Esophagus muscularis mucosa (tissue), 4 donors: ENCODE measurements at places on chromosomes 2 and 18. TPM values are rescaled to one million over a fixed set of nuclear protein-coding genes. Genes with fewer than 3 reads are reported as not detected.

TTL gene
- 26.4 TPM for total RNA-seq

DNA sequence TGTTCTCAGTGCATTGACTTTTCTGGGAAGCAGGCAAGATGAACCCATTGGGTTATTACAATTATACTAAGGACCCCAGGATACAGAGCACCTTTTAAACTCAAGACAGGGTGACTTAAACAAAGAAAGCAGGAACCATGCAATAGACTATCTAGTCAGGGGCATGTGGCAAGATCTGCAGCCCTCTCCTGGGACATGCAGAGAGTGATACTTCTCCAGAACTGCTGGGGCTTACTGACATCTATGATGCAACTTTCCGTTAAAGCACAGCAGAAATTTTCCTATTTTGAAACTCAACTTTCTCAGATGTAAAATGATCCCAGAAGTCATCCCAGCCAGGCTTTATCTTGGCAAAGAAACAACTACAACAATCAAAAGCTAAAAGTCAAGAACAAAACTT is 162.2 kb upstream of the HNMT start:
- no peak for DNase-seq
- H3K36me3 ChIP-seq: no peaks in the 10 kb centered on the region
- no peak overlapping the region for H3K27ac ChIP-seq
- H3K27me3 ChIP-seq: no peaks in the 10 kb centered on the region
- H3K4me3 ChIP-seq: no peak overlapping the region

GRCh38 chr18:37563931-37564392 is 1.6 kb downstream of the CELF4 start:
- H3K27ac ChIP-seq: no peak overlapping the region
- H3K4me3 ChIP-seq: no peak overlapping the region
- H3K4me1 ChIP-seq: peaks cover 23% of the 10 kb centered on the region
- DNase-seq: no peak
- peaks cover 85% of the 10 kb centered on the region for H3K27me3 ChIP-seq
- H3K36me3 ChIP-seq: no peaks in the 10 kb centered on the region

DNA sequence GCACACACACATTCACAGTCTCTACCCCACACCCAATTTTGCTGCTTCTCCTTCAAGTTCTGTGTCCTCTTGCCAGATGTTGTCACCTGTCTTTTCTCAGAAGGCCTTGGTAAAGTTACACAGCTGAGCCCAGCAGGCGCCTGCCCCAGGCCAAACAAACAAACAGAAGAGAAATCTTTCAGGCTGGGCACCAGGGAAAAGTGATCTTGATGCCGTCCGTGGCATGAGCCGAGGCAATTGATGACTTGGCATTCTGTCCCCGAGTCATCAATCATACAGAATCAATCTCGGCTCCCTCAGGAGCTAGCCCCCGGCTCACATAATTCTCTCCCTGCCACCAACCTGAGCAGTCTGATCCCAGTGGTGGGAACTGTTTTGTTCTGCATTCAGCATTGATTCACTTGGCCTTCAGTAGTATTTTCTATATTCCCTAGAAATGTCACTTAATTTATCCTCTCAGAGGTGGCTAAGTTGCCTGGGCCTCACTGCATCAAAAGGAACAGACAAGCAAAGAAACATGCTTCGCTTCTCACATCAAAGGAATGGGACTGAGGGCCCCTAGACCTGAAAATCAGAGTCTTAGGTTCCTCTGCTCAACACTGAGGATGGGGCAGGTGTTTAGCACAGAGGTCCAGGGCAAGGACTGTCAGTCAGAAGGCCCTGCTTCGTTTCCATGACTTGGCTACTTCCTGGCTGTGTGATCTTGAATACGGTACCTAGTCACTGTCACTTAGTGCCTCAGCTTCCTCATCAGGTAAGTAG is 278.8 kb upstream of the CELF4 start:
- H3K27me3 ChIP-seq: no peaks in the 10 kb centered on the region
- H3K4me3 ChIP-seq: no peak overlapping the region
- peak; percentile 91 for DNase-seq
- no peak overlapping the region for H3K27ac ChIP-seq
- H3K4me1 ChIP-seq: no peaks in the 10 kb centered on the region

GRCh38 chr18:69649684-69650083 is 249.0 kb downstream of the DOK6 start:
- H3K4me1 ChIP-seq: no peaks in the 10 kb centered on the region
- H3K4me3 ChIP-seq: no peak overlapping the region
- no peak overlapping the region for H3K27ac ChIP-seq
- no peaks in the 10 kb centered on the region for H3K36me3 ChIP-seq
- H3K27me3 ChIP-seq: no peaks in the 10 kb centered on the region

DSEL gene
- total RNA-seq: 8.6 TPM

DNA sequence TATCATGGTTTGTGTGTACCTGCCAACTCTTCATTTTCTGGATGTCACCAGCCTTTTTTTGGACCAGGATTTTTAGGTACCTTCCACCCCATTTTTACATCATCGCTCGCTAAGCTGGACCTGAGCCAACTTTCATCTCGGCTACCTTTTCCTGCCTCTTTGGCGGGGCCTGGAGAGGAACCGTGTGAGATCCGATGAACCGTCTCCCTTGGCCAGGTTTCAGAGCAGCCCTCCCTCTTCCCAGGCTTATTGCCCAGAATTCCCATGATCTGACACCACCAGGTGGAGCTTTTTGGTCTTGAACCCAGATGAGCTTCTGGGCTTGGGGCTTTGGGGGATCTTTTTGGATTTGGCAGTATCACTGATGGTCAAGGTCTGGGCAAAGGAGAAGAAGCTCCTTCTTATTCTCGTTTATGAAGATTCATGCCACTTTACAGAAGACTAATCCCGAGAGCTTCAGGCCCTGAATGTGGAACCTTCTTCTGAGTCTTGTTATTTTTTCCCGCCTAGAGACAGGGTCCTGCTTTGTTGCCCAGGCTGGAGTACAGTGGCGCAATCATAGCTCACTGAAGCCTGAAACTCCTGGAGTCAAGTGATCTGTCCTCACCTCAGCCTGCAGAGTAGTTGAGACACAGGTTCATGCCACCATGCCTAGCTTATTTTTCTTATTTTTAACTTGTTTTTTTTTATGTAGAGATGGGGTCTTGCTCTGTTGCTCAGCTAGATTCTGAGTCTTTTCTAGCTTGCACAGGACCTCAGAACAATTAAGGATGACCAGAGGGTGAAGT is 50.4 kb downstream of the GATA6 start:
- no peak overlapping the region for H3K27ac ChIP-seq
- no peaks in the 10 kb centered on the region for H3K27me3 ChIP-seq
- no peak for DNase-seq
- H3K4me1 ChIP-seq: no peaks in the 10 kb centered on the region

- H3K36me3 ChIP-seq: no peaks in the 10 kb centered on the region
- H3K27me3 ChIP-seq: peaks cover 4% of the 10 kb centered on the region
- H3K4me3 ChIP-seq: no peak overlapping the region
- H3K27ac ChIP-seq: peak overlapping the region; percentile 62
- no peak for DNase-seq
- peaks cover 22% of the 10 kb centered on the region for H3K4me1 ChIP-seq
These were observed 48.2 kb downstream of the GREB1 start for GRCh38 chr2:11581797-11582611.

DNA sequence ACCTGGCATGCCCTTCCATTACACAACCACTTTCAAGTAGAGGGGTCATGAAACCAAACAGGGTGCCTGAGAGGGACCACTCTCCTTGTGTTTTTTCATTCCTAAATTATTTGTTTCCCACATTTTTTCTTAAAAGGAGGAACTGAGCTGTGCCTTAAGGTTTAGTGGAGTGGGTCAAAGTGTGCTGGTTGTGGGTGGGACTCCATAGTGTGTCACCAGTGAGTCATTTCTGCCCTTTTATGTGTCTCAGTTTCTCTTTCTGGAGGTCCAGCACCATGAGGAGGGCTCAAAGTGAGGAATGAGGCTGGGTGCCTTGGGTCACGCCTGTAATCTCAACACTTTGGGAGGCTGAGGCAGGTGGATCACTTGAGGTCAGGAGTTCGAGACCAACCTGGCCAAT is 37.8 kb downstream of the COMMD1 start:
- DNase-seq: no peak
- no peak overlapping the region for H3K4me3 ChIP-seq
- H3K27me3 ChIP-seq: no peaks in the 10 kb centered on the region
- no peaks in the 10 kb centered on the region for H3K36me3 ChIP-seq

POTEC gene
- total RNA-seq: not detected

DNA sequence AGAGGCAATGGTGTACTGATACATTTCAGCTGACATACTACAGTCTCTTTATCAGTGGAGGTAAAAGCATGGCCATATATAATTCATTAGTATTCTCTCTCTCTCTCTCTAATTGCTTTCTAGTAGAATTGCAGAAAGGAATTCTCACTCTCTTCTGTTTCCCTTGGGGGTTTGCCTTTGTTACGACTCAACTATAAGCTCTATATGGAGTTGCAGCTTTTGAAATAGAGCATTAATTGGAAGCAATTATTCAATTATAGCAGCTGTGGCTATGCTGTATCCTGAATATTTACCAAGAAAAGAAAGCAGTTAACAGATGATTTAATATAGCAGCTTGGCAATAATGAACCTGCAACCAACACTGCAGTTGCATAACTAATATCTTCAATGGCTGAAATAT is 132.7 kb upstream of the STON1 start:
- H3K4me3 ChIP-seq: no peak overlapping the region
- H3K27ac ChIP-seq: no peak overlapping the region
- DNase-seq: no peak
- H3K36me3 ChIP-seq: no peaks in the 10 kb centered on the region

GRCh38 chr2:96547203-96547641 is 10.7 kb downstream of the ARID5A start:
- H3K27me3 ChIP-seq: no peaks in the 10 kb centered on the region
- H3K4me1 ChIP-seq: peaks cover 26% of the 10 kb centered on the region
- no peak overlapping the region for H3K27ac ChIP-seq
- DNase-seq: no peak
- H3K36me3 ChIP-seq: peaks cover 27% of the 10 kb centered on the region
- no peak overlapping the region for H3K4me3 ChIP-seq

DNA sequence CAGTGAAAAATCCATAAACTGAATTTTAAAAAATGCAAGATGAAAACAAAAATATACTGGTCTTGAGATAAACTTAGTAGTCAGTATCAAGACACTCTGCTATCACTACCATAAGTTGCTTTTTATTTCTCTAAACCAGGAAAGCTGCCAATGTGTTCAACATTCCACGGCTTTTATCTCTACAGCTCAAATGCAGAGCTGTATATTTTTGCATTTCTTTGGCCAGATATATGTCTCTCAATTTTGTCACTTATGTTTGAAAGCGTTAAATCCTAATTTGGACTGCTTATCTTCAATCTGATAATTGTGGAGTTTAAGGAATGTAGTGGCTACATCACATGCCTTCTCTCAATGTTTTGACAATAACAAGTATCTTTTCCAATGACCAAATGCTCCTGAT is 609.5 kb downstream of the EPHA4 start:
- H3K4me3 ChIP-seq: no peak overlapping the region
- no peak for DNase-seq
- H3K36me3 ChIP-seq: no peaks in the 10 kb centered on the region
- no peak overlapping the region for H3K27ac ChIP-seq
- H3K4me1 ChIP-seq: peaks cover 15% of the 10 kb centered on the region
- H3K27me3 ChIP-seq: no peaks in the 10 kb centered on the region

DNA sequence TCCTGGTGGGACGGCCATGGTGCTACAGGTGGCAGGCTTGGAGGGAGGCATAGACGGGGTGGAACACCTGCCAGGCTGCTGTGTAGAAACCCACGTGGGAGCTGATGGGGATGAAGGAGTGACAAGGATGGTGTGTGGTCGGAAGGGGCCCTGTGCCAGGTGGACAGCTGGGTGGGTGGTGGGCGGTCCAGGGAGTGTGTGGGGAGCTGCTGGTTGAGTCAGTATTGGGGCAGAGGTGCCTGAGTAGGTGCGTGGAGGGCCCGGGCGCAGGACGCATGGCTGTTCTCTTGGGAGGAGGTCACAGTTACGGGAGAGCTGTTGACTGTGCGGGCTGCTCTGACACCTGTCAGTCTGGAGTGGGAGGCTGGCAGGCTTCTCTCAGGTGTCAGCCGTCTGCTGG is 12.6 kb upstream of the D2HGDH start:
- H3K27ac ChIP-seq: no peak overlapping the region
- H3K4me1 ChIP-seq: no peaks in the 10 kb centered on the region
- DNase-seq: no peak
- peaks cover 72% of the 10 kb centered on the region for H3K36me3 ChIP-seq
- H3K27me3 ChIP-seq: no peaks in the 10 kb centered on the region
- no peak overlapping the region for H3K4me3 ChIP-seq

ALK gene
- 1.3 TPM for total RNA-seq

DNA sequence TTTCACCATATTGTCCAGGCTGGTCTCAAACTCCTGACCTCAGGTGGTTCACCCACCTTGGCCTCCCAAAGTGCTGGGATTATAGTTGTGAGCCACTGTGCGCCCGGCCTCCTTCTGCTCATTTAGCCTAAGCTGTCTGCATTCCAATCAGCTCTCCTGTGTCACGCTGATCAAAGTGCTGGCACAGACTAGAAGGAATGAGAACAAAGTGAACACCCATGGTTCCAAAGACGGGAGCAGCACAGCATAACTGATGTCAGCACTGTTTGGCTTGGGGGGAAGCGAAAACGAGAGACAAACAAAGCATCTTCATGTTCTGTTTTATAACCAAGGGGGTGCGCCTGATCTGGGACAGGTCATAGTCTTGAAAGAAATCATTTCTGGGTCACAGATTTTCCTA is 43.3 kb downstream of the DIPK1C start:
- no peak overlapping the region for H3K4me3 ChIP-seq
- no peaks in the 10 kb centered on the region for H3K4me1 ChIP-seq
- no peaks in the 10 kb centered on the region for H3K27me3 ChIP-seq
- DNase-seq: no peak
- no peaks in the 10 kb centered on the region for H3K36me3 ChIP-seq

DNA sequence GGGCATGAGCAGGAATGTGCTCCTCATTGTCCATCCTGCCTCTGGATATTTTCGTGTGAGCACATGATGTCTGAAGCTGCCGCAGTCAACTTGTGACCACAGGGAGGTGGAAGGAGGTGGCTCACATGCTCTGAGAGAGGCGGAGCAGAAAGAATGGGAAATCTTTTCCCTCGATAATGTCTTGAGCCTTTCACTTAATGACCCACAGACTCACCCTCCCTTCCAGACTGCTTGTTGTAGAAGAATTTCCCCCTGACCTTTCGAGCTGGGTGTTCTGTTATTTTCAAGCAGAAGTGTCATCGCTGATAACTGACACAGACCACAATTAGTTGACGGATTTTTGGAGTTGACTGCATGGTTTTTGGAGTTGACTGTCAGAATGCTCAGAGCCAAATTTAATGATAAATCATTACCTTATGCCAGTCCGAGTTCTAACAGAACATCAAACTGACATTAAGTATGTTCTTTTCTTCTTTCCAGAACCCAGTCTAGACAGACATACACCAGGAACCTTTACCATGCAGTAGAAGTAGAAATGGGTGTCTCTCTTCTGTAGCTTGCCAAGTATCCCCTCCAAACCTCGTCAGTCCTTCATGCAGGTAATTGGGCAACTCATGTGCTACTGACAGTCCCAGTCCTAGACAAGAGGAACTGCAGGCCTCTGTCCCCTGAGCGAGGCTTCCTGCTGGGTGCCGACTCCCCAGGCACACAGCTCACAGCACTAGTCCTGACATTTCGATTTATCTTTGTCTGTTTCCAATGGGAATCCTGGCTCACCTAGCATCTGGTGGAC is 29.4 kb upstream of the RTTN start:
- no peaks in the 10 kb centered on the region for H3K36me3 ChIP-seq
- no peak overlapping the region for H3K4me3 ChIP-seq
- no peak for DNase-seq
